ENCODE measurements at places on chromosomes 2 and 18. TPM values are rescaled to one million over a fixed set of nuclear protein-coding genes. Genes with fewer than 3 reads are reported as not detected.

TEKT4 gene
- not detected for total RNA-seq

TBC1D8 gene
- total RNA-seq, result 1.6 TPM

MAIP1 gene
- 18.7 TPM for total RNA-seq

PRKRA gene
- total RNA-seq, result 31.2 TPM

CCDC88A gene
- 43.0 TPM for total RNA-seq

HNRNPA3 gene
- 205 TPM for total RNA-seq

NHEJ1 gene
- 15.6 TPM for total RNA-seq

DNA sequence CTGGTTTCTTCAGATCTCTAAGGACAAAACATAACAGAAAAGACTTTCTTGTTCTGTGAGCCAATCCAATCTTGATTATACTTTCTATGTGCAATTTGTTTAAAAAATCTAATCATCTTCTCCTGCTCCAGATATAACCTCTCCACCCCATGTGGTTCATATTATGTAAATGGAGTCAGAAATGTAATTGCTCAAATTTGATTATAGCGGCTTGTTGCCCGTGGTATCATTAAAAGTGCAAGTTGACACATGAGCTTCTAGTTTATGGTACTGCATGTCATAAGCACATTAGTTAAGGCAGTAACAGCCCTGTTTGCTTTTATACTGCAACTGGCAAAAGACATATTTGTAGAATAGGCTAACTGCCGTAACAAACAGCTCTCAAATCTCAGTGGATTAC is 715.1 kb upstream of the CDH7 start:
- no peaks in the 10 kb centered on the region for H3K4me1 ChIP-seq
- H3K36me3 ChIP-seq, result no peaks in the 10 kb centered on the region
- H3K27ac ChIP-seq, result no peak overlapping the region
- DNase-seq, result no peak
- no peaks in the 10 kb centered on the region for H3K27me3 ChIP-seq
- no peak overlapping the region for H3K4me3 ChIP-seq

DNA sequence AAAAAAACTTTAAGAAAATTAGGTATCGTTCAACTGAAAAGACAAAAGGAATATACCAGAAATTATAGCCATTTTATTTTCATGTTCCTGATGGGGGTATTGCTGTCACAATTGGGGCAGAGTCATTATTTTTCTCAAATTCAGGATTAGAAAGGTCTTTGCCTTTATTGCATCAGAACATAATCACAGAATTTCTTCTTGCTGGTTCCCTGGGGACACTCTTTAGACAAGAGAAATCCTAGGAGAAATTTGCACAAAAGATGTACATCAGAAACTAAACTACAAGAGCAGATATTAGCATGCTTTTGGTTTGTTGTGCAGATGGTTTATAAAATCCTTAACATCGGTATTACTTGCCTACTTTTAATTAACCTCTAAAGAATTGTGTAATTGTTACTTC is 103.2 kb downstream of the NCOA1 start:
- H3K27me3 ChIP-seq, result no peaks in the 10 kb centered on the region
- no peaks in the 10 kb centered on the region for H3K36me3 ChIP-seq
- peaks cover 9% of the 10 kb centered on the region for H3K4me1 ChIP-seq
- DNase-seq, result no peak
- H3K27ac ChIP-seq, result no peak overlapping the region
- no peak overlapping the region for H3K4me3 ChIP-seq

GRCh38 chr2:65281627-65282351 is 54.2 kb downstream of the ACTR2 start:
- DNase-seq, result no peak
- H3K27ac ChIP-seq, result peak overlapping the region; percentile 25
- no peaks in the 10 kb centered on the region for H3K36me3 ChIP-seq
- H3K27me3 ChIP-seq, result peaks cover 2% of the 10 kb centered on the region

- peak; percentile 71 for DNase-seq
- peaks cover 14% of the 10 kb centered on the region for H3K36me3 ChIP-seq
- H3K4me1 ChIP-seq, result peaks cover 29% of the 10 kb centered on the region
- peaks cover 3% of the 10 kb centered on the region for H3K27me3 ChIP-seq
- peak overlapping the region; percentile 22 for H3K27ac ChIP-seq
Observed at GRCh38 chr2:19176977-19177376, 181.4 kb downstream of the OSR1 start.

DNA sequence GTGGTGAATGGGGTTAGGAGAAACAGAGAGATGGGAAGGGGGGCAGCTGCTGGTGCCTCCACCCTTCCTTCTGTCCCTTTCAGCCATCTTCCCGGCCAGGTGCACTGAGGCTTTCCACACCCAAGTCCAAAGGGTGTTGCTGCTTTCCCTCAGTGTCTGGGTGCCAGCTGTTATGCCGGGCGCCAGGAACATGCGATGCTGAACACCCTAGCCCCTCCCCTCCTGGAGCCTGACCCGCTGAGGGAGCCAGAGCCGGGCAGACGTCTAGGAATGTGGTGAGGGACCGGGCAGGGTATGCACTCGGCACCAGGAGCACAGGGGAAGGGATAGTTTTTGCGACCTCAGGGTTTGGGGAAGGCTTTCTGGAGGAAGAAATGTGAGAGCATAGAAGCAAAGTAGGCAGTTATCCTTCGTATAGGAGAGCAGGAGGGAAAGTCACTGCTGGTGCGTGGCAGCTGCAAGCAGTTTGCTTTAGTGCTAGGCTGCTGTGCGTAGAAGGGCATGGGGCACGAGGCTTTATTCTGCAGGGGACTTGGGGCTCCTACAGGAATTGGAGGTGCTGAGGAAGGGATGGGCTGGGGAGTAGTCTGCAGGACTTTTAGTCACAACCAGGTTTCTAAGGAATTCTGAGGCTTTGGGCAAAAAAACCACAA is 147.7 kb downstream of the TSN start:
- DNase-seq, result no peak
- no peak overlapping the region for H3K27ac ChIP-seq
- peak overlapping the region; percentile 4 for H3K4me3 ChIP-seq
- peaks cover 13% of the 10 kb centered on the region for H3K27me3 ChIP-seq

DNA sequence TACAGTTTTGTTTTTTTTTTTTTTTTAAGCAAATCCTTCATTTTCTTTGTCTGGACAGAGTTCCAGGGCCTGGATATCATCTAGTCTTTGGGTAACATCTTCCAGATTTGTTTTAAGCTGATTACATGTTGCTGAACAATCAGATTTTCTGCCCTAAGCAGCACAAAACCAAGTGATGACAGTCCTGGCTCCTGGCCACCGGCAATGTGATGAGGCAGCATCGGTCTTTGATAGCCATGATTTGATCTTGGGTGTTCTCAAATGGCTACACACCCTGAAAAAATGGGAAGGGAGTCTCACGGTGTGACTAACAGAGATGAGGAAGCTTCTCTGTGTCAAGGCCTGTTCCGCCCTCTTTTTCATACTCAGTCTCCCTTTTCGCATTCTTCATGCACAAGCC is 708.6 kb upstream of the ZEB2 start:
- peaks cover 13% of the 10 kb centered on the region for H3K36me3 ChIP-seq
- H3K27me3 ChIP-seq, result no peaks in the 10 kb centered on the region
- peak; percentile 10 for DNase-seq
- no peak overlapping the region for H3K4me3 ChIP-seq

GRCh38 chr2:65204461-65205210 is 23.0 kb upstream of the ACTR2 start:
- no peaks in the 10 kb centered on the region for H3K27me3 ChIP-seq
- no peak overlapping the region for H3K4me3 ChIP-seq
- no peaks in the 10 kb centered on the region for H3K36me3 ChIP-seq
- H3K4me1 ChIP-seq, result peaks cover 11% of the 10 kb centered on the region
- no peak overlapping the region for H3K27ac ChIP-seq

DNA sequence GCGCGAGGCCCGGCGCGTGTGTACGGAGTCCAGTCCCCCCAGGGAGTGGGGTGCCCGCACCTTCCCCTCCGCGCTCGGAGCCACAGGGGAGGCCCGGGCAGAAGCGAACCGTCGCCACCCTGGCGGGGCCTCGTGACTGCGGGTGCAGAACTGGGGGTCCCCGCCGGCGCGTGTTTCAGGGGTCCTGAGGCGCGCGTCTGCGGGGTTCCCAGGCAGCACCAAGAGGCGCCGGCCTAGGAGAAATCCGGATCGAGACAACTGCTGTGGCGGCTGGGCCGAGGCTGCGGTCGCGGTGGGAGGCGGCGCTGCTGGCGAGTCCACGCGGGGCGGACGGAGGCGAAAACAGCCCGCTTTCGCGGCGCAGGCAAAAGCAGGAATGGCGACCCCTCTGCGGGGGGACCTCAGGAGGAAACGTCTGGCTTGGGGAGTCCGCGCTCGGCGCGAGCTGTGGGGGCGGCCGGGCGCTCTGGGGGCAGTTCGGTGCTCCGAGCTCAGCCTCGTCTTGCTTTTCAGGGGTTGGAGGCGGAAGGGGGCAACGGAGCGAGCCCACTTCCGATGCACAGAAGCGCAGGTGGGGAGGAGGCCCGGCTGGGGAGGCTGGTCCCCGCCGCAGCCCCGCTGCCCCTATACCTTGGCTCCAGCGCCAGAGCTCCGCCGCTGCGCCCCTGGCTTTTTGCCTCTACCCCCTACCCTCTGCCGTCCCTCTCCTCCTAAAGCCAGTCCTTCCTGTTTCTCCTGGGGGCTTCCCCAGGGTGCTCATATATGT is 81.5 kb upstream of the LDLRAD4 start:
- DNase-seq, result no peak
- no peak overlapping the region for H3K27ac ChIP-seq
- H3K4me3 ChIP-seq, result peak overlapping the region; percentile 80
- peaks cover 17% of the 10 kb centered on the region for H3K4me1 ChIP-seq
- peaks cover 13% of the 10 kb centered on the region for H3K27me3 ChIP-seq
- H3K36me3 ChIP-seq, result peaks cover 9% of the 10 kb centered on the region

GRCh38 chr2:166419616-166419934 is 43.8 kb upstream of the SCN9A start:
- peaks cover 12% of the 10 kb centered on the region for H3K4me1 ChIP-seq
- peak overlapping the region; percentile 47 for H3K27ac ChIP-seq
- no peak overlapping the region for H3K4me3 ChIP-seq
- peak; percentile 54 for DNase-seq
- no peaks in the 10 kb centered on the region for H3K27me3 ChIP-seq
- H3K36me3 ChIP-seq, result no peaks in the 10 kb centered on the region

- no peak overlapping the region for H3K27ac ChIP-seq
- no peak overlapping the region for H3K4me3 ChIP-seq
- no peaks in the 10 kb centered on the region for H3K36me3 ChIP-seq
- H3K27me3 ChIP-seq, result peaks cover 12% of the 10 kb centered on the region
- H3K4me1 ChIP-seq, result peaks cover 6% of the 10 kb centered on the region
Observed at GRCh38 chr2:44075541-44075940, 79.8 kb upstream of the LRPPRC start.

- H3K4me1 ChIP-seq, result peaks cover 5% of the 10 kb centered on the region
- no peaks in the 10 kb centered on the region for H3K27me3 ChIP-seq
- H3K36me3 ChIP-seq, result peaks cover 12% of the 10 kb centered on the region
Observed at GRCh38 chr2:189868896-189869295, 84.6 kb downstream of the PMS1 start.

- H3K4me3 ChIP-seq, result no peak overlapping the region
- H3K4me1 ChIP-seq, result peaks cover 35% of the 10 kb centered on the region
- no peak overlapping the region for H3K27ac ChIP-seq
- peaks cover 17% of the 10 kb centered on the region for H3K36me3 ChIP-seq
Observed at GRCh38 chr2:208360259-208361076, 46.1 kb upstream of the PTH2R start.

DNA sequence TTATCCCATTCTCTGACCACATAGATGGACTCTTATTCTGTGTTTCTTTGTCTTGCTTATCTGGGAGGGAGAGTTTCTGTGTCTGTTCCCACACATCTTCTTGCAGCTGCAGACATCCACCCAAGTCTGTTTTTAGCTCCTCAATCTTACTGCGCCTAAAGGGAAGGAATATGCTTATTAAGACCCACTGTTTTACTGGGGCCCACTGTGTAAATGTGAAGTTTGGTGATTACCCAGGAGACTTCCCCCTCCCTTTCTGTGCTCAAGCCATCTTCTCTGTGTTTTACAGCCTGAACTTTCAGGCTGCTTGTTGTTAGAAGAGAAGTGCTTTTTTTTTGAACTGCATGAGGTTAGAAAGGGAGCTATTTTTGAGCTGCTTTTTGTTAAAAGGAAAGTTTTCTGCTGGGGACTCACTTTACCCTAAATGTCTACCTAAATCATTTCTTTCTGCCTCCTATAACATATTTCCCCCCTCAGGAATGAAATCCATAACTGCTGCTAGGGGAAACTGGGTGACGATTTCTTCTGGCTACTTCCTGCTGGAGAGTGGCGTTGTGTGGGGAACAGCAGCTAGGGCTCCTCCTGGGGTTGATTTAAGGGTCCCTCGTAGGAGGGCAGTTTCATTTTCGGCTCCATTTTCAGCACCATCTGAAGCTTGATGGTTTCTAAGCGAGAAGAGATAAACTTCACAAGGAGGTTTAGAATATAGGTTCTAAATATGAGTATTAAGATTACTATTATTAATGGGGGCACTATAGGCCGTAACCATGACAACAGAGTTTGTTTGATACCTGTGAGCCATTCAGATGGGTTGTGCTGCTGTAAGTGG is 39.5 kb upstream of the GMCL1 start:
- peaks cover 32% of the 10 kb centered on the region for H3K4me1 ChIP-seq
- peak overlapping the region; percentile 93 for H3K27ac ChIP-seq
- peaks cover 11% of the 10 kb centered on the region for H3K36me3 ChIP-seq
- no peaks in the 10 kb centered on the region for H3K27me3 ChIP-seq
- no peak for DNase-seq

Measured in HFFc6 (cell line).